ENCODE measurements at places on chromosomes 11 and 22. TPM values are rescaled to one million over a fixed set of nuclear protein-coding genes. Genes with fewer than 3 reads are reported as not detected.
A peak's percentile ranks its signal among the peaks of the same experiment; 100 is the strongest.

The GRM5 gene
- total RNA-seq = 0.06 TPM

The TBX10 gene
- total RNA-seq = not detected

The ADAMTS8 gene
- total RNA-seq = 1.6 TPM

The NEFH gene
- 0.31 TPM for total RNA-seq

The TRIM51 gene
- not detected for total RNA-seq

The SCGB1D4 gene
- total RNA-seq = not detected

The ABCC8 gene
- 77.3 TPM for total RNA-seq

The SLC16A8 gene
- not detected for total RNA-seq

The GP1BB gene
- total RNA-seq = 1.6 TPM

The PPFIBP2 gene
- 13.0 TPM for total RNA-seq

GRCh38 chr22:37260901-37261336, 16.9 kb upstream of the RAC2 start:
- peak; percentile 50 for DNase-seq

DNA sequence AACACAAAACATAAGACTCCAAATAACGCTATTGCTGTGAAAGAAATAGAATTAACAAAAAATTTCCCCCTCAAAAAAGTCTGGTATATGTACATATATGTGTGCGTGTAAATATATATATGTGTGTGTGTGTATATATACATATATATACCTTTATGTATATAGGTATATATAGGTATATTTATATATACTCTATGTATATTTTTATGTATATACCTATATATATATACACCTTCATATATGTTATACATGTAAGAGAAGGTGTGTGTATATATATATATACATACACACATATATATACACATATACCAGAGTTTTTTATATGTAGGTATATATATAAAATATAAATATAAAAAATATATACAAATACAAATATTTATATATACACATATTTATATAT, 199.2 kb downstream of the RAB38 start:
- no peak for DNase-seq

DNA sequence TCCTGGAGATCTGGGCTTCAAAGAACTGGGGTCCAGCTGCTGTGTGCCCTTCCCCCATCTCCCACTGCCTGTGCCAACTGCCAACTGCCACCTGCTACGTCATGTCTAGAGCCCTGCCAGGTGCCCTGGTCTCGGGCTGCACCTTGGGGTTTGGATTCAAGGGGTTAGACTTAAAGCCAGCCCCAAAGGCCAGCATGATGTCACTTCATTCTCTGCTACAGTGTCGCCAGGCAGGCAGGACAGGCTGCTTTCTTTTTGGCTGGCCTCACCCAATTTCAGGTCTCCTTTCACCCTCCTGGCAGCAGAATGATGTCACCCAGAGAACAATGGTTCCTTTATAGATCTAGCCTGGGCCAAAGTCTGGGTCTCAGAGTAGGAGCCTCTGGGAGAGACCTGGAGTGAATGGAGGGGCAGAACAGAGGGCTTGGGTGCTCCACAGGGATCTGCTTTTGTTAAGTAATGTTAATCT, 79.5 kb upstream of the CRYBB3 start:
- DNase-seq = peak; percentile 69

- no peak for DNase-seq
Observed at GRCh38 chr11:7964873-7965272, 374 bp downstream of the NLRP10 start.

- DNase-seq = no peak
Observed at GRCh38 chr11:75508051-75508561, 17.6 kb downstream of the GDPD5 start.

DNA sequence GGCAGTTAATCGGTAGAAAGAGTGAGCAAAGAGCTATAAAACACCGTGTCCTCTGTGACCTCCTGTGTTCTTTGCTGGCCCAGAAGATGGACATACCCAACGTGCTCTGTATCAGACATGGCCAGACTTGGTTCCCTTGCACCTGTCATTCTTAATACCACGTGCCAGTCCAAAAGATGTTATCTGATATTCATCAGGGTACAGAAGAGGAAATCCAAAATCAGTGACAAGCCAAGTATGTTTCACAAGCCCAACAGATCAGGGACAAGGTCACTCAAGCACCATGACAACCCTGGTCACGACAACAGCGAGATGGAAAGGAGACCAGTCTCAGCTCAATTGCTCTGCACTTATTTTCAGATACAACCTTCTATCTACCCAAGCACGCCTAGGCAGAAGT, 3.4 kb downstream of the LRP4 start:
- DNase-seq = no peak

DNA sequence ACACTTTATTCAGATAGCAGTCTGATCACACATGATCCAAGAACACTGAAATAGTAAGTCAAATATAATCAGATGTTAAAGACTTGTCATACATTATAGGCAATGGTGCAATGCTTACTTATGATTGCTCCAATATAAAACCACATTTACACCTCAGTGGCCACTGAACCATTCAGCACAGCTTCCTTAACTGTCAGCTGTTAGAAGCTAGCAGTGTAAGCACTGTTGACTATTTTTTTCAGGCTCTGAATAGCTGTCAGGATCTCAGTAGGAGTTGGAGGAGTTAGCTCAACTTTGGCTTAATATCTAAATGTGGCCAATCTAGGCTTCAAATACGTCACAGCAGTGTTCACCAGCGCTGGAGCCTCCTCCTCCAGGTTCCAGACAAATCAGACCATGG, 36.6 kb downstream of the METTL15 start:
- DNase-seq = no peak

- no peak for DNase-seq
Observed at GRCh38 chr22:41565403-41566054, 4.7 kb downstream of the CSDC2 start.

DNA sequence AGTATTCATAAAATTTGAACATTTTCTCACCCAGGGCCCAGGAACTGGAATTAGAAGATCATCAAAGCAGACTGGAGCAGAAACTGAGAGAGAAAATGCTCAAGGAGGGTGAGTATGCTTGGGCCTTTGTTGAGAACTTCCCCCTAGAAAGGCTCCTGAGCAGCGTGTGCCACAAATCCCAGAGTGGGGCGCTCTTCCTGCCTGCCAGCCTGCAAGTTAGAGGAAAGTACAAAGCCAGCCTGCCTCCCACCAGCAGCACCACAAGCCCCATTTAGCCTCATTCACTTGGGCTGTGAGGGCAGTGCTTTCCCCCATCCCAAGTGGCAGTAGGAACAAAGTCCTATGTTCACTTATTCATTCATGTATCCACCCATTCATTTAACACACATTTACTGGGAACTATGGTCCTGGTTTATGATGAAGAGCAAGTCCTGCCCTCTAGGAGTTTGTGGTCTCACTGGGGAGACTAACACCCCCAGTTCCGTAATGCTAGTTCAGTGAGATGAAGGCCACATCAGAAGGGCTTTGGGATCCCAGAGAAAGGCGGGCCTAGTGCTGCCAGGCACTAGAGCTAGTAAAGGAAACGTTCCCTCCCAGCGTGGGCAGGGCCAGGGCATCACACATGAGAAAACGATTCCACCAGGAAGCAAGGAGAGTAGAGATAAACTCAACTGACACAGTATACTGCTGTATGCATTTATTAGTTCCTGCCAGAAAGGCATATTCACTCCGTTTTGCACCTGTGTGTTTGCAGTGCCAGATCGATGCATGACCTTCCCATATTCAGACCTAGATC, 22.4 kb upstream of the PARVA start:
- no peak for DNase-seq

DNA sequence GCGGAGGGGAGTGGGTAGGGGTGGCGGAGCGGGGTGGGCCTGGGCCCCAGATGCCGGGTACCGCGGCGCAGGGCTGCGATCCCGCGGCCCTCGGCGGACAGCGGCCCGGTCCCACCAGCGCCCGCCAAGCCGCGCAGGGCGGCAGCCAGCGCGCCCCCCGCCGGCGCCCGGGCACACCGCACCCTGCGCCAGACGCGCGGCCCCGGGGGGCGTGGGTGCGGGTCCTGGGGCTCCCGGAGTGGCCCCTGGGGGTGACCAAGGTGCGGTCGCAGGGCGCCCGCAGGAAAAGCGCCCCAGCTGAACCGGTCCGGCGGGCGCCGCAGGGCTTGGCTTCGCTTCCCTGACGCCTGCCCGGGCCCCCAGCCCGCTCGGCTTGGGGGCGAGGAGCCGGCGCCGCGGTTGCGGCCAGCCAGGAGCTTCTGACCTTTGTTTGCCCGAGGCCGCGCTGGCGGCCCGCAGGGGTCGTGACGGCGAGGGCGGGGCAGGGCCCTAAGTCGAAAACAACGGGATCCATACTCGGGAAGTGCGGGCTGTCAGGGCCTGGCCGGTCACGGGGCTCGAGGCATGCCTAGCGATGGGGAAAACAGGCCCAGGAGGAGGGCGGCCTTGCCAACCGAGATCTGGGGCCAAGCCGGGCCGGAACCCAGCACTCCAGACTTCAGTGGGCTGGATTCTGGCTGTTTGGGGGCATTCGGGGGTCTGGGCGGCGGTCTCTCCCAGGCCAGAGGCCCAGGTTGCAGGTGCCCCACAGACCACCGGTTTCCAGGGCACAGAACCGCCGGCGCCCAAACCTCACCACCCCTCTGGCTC, 581 bp upstream of the AP5B1 start:
- peak; percentile 60 for DNase-seq

DNA sequence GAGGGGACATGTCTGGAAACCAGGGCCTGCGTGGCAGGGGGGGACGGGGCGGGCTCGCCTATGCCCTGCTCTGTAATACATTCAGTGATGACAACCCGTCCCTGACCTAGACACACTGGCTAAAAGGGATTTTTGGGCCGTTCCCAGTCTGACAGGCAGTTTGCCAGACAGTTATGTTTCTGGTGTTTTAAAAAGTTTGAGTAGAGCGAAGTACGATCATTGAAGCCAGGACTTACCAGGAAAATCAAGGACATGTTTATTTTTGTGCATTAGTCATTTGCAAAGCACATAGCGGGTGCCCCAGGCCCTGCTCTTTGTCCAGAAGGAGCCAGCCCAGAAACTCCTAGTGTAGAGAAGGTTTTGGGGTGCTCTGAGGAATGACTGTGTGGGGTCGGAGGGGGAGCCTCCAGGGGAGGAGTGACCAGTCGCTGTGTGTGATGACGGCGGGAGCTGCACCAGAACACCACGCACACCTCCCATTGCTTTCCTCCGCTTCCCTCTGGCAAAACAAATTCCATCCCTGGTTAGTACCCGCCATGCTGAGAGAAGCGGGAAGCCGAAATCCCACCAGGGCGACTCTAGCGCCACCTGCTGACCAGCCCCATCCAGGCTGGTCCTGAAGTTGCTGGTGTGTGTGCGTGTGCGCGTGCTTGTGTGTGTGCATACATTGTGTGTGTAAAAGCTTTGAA, 50.8 kb downstream of the FBLN1 start:
- DNase-seq = peak; percentile 51

DNA sequence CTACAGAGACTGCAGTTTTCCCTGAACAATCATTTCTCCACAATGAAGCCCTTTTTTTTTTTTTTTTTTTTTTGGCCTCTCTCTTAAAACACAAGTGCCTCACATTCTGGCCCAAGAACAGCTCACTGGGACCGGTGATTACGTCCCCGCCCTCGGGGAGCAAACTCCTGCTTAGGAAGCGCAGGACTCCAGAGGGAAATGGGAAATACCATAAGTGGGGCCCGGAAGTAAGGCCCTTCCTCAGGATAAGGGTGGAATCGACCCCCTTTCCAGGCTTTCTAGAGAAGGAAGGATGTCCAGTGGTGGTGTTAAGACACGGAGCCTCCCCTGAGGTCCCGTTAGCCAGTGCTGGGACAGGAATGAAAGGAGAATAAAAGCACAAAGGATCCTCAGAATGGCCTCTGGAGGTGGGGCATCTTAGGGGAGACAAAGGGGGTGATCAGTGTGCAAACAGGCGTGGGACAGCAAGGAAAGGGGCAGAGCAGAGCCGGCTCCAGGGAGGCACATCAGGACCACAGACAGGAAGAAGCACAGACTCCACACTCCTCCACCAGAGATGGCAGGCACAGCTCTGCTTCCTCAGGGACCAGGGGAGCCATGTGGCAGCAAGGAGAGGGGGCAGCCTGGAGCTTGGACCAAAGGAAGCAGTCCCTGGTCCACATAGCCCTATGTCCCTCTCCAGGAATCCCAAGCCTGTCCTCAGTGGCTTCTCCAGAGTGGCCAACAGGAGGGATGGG, 61.3 kb downstream of the CHST1 start:
- no peak for DNase-seq
